Sigmoid colon (tissue), 7 donors: ENCODE measurements at places on chromosomes 6 and 20. TPM values are rescaled to one million over a fixed set of nuclear protein-coding genes. Genes with fewer than 3 reads are reported as not detected.

- no peak for DNase-seq
- no peaks in the 10 kb centered on the region for H3K4me1 ChIP-seq
- no peaks in the 10 kb centered on the region for H3K27me3 ChIP-seq
- no peaks in the 10 kb centered on the region for H3K36me3 ChIP-seq
- no peak overlapping the region for H3K27ac ChIP-seq
- H3K4me3 ChIP-seq: no peak overlapping the region
Measured at GRCh38 chr6:41269716-41270115, 16.8 kb downstream of the TREM1 start.

GRCh38 chr20:23407781-23408464, 13.4 kb downstream of the NAPB start:
- no peak overlapping the region for H3K27ac ChIP-seq
- no peaks in the 10 kb centered on the region for H3K4me1 ChIP-seq
- DNase-seq: no peak

DNA sequence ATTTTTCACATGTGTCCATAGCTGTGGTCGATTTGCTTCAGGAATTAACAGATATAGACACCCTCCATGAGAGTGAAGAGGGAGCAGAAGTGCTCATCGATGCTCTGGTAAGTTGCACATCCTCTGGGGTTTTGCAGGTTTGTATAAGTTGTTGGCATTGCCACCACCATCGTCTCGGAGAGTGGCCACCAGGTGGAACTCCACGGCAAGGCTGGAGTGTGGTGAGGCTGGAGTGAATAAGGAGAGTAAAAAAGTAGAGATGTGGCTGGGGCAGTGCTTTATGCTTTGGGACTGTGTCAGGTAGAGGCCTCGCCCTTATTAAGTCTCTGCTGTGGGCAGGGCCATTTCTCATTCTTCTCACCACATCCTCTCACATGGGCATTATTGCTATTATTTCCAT, 63.7 kb downstream of the CTNNBL1 start:
- H3K4me3 ChIP-seq: no peak overlapping the region
- H3K4me1 ChIP-seq: no peaks in the 10 kb centered on the region
- no peak overlapping the region for H3K27ac ChIP-seq
- H3K36me3 ChIP-seq: peaks cover 4% of the 10 kb centered on the region
- H3K27me3 ChIP-seq: no peaks in the 10 kb centered on the region

BMP5 gene
- not detected for total RNA-seq

SMLR1 gene
- not detected for total RNA-seq

- H3K4me3 ChIP-seq: no peak overlapping the region
- H3K27ac ChIP-seq: no peak overlapping the region
- H3K36me3 ChIP-seq: no peaks in the 10 kb centered on the region
- no peaks in the 10 kb centered on the region for H3K27me3 ChIP-seq
- DNase-seq: peak; percentile 44
Measured at GRCh38 chr6:157645201-157645795, 177.7 kb upstream of the SNX9 start.

DNA sequence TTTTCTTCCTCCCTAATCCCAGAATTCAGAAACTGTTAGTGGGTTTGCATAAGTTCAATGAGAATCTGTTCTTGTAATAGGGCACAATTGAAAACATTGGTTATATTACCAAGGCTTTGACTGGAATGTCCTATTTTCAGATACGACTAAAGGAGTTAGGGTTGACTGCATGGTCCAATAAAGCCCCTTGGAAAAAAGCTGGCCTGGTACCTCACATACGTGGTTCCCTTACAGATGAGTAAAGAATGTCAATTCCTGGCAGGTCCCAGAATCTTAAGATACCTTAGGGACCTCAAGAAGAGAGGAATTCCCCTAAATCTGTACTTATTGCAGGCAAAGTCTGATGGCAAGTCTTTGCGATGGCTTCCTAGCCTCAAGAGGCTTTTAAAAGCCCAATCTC, 4.6 kb downstream of the PPDPF start:
- H3K27me3 ChIP-seq: no peaks in the 10 kb centered on the region
- peaks cover 20% of the 10 kb centered on the region for H3K4me1 ChIP-seq
- H3K27ac ChIP-seq: no peak overlapping the region
- no peak for DNase-seq
- H3K36me3 ChIP-seq: no peaks in the 10 kb centered on the region

DNA sequence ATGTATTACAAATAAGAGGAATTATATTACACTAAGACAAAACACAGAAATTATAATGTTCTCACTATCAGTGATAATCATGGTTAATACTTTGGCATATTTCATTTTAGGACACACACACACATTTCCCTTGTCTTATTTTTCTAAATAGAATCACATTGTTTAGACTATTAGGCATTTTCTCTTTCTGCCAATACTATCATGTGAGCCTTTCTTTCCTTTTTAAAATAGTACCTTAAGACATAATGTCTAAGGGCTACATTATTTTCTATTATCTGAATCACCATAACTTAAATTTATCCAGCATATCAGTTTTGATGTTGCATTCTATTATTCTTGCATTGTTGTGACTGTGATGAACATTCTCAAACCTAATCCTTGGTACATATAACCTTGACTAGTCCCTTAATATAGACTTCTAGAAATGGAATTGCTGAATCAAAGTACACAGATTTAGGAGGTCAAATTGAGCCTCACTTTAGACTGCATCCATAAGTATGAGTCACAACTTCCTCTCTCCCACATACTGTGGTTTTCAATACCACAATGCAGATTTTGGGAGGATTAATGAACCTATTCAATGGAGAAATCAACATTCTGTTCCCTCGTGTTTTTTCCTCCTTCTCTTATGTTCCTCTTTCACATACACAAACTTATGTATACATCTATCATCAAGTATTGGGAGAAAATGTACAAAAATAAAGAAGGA, 212.6 kb downstream of the MOXD1 start:
- no peaks in the 10 kb centered on the region for H3K27me3 ChIP-seq
- peak overlapping the region; percentile 51 for H3K27ac ChIP-seq
- no peaks in the 10 kb centered on the region for H3K4me1 ChIP-seq
- no peak overlapping the region for H3K4me3 ChIP-seq

DNA sequence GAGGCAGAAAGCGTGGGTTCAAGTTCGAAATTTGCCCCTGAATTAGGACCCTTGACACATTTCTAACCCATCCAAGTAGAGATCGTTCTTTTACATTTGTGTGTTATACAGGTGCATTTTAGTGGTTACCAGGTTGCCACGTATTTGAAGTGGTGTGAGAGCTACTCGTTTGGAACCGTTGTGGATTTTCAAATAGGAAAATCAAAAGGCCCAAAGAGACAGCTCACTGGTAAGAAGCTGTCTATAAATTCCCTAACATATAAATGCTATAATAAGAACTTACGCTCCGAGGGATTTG, 1.6 kb upstream of the REV3L start:
- no peaks in the 10 kb centered on the region for H3K36me3 ChIP-seq
- DNase-seq: no peak
- peak overlapping the region; percentile 100 for H3K27ac ChIP-seq
- no peaks in the 10 kb centered on the region for H3K27me3 ChIP-seq
- H3K4me3 ChIP-seq: peak overlapping the region; percentile 99

GRCh38 chr6:111478064-111478476, 4.9 kb downstream of the REV3L start:
- H3K4me3 ChIP-seq: no peak overlapping the region
- peaks cover 55% of the 10 kb centered on the region for H3K4me1 ChIP-seq
- no peaks in the 10 kb centered on the region for H3K36me3 ChIP-seq
- H3K27ac ChIP-seq: no peak overlapping the region
- DNase-seq: no peak
- no peaks in the 10 kb centered on the region for H3K27me3 ChIP-seq

PCK1 gene
- 0.41 TPM for total RNA-seq

DNA sequence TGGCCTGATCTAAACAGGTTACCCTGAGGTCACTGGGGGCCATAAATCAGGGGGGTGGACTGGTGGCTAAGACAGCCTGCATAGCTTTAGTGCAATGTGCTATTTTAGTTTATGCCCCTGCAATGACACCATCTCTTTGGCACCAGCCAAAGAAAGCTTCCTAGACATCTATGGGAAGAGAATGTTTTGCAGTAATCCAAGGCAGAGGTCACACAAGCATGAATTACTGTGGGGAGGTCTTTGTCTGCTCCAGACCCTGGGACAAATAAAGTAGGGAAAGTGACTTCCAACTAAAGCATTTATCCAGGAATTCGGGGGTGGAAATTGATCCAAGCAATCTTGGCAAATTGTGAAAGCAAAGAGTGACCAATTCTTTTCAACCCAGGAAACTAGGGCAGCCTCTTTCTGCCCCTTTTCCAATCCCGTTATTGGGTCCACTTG, 5.3 kb downstream of the RIPOR2 start:
- DNase-seq: no peak
- H3K27ac ChIP-seq: no peak overlapping the region
- peaks cover 38% of the 10 kb centered on the region for H3K4me1 ChIP-seq
- no peaks in the 10 kb centered on the region for H3K27me3 ChIP-seq

GRCh38 chr6:126662966-126663365, 323.1 kb downstream of the CENPW start:
- no peaks in the 10 kb centered on the region for H3K36me3 ChIP-seq
- no peaks in the 10 kb centered on the region for H3K27me3 ChIP-seq
- no peak overlapping the region for H3K4me3 ChIP-seq
- H3K27ac ChIP-seq: peak overlapping the region; percentile 54
- DNase-seq: no peak

SGK2 gene
- 0.66 TPM for total RNA-seq

GRCh38 chr6:28235912-28236452, 10.9 kb downstream of the ZSCAN9 start:
- no peak for DNase-seq
- no peak overlapping the region for H3K4me3 ChIP-seq
- no peak overlapping the region for H3K27ac ChIP-seq
- H3K36me3 ChIP-seq: no peaks in the 10 kb centered on the region
- H3K4me1 ChIP-seq: no peaks in the 10 kb centered on the region

GRCh38 chr6:84528201-84528600, 236.2 kb downstream of the TBX18 start:
- no peak for DNase-seq
- no peak overlapping the region for H3K4me3 ChIP-seq
- H3K27ac ChIP-seq: no peak overlapping the region

IL20RA gene
- 1.5 TPM for total RNA-seq

DNA sequence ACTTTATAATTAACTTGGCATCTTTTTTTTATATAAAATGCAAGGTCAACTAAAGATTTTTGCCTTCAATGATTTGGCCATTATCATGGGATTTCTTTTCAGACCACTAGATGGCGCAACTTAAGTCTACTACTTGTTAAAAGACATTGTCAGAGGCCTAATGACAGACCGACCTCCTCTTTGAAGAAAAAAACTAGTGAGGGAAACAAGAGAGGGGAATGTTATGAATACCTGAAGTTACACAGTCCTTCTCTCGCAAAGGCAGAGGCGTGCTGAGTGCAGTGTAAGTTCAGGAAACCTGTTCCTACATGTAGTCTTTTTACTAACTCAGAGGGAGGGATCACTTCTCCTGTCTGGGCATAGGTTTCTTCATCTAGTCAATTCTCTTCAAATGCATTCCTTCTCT, 9.3 kb downstream of the TRAPPC3L start:
- H3K36me3 ChIP-seq: no peaks in the 10 kb centered on the region
- no peaks in the 10 kb centered on the region for H3K27me3 ChIP-seq
- no peak overlapping the region for H3K27ac ChIP-seq

HLA-DPB1 gene
- 44.0 TPM for total RNA-seq

EPHA7 gene
- 94.1 TPM for total RNA-seq

DNA sequence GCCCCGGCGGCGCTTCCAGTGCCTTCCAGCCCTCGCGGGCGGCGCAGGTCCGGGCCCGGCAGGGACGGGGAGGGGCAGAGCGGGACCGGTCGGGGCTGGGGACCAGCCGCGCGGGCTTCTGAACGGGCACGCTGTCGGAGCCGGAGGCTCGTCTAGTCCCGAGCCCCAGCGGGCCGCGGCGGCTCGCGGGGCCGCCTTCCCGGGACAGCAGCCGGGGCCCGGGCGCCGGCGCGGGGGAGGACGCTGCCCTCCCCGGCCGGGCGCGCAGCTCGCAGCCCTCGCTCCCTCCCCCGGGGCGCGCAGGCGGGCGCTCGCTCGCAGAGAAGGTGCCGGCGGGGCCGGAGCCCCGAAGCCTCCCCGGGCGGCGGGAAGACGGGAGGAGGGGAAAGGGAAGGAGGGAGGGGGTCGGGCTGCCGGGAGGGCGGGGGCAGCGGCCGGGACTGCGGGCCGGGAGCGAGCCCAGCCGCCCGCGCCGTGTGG, 696 bp upstream of the SIRPA start:
- no peaks in the 10 kb centered on the region for H3K27me3 ChIP-seq
- H3K27ac ChIP-seq: peak overlapping the region; percentile 93
- peaks cover 7% of the 10 kb centered on the region for H3K36me3 ChIP-seq
- no peaks in the 10 kb centered on the region for H3K4me1 ChIP-seq
- DNase-seq: peak; percentile 87
- H3K4me3 ChIP-seq: peak overlapping the region; percentile 74

DNA sequence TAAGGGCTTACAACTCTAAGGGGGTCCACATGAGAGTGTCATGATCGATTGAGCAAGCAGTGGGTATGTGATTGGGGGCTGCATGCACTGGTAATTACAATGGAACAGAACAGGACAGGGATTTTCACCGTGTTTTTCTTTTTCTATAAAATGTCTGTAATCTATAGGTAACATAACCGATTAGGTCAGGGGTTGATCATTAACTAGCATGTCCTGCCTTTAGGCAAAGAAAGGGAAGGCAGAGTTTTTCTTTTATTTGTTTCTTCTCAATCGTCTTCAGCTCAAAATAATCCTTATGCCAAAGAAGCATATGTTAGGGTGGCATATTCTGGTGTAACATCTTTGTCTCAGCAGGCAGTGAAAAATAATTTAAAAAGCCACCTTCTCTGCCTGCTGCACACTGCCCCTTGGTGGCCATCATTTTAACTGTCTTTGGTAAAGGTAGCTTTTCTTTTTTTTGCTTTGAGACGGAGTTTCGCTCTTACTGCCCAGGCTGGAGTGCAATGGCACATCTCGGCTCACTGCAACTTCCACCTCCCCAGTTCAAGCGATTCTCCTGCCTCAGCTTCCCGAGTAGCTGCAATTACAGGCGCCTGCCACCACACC, 9.7 kb upstream of the CEP43 start:
- peaks cover 17% of the 10 kb centered on the region for H3K4me1 ChIP-seq
- H3K4me3 ChIP-seq: no peak overlapping the region
- H3K27ac ChIP-seq: peak overlapping the region; percentile 35
- H3K36me3 ChIP-seq: no peaks in the 10 kb centered on the region

- no peak overlapping the region for H3K27ac ChIP-seq
- H3K27me3 ChIP-seq: no peaks in the 10 kb centered on the region
- no peaks in the 10 kb centered on the region for H3K36me3 ChIP-seq
- no peak for DNase-seq
- peaks cover 6% of the 10 kb centered on the region for H3K4me1 ChIP-seq
Measured at GRCh38 chr6:156280065-156280464, 497.1 kb upstream of the ARID1B start.

DNA sequence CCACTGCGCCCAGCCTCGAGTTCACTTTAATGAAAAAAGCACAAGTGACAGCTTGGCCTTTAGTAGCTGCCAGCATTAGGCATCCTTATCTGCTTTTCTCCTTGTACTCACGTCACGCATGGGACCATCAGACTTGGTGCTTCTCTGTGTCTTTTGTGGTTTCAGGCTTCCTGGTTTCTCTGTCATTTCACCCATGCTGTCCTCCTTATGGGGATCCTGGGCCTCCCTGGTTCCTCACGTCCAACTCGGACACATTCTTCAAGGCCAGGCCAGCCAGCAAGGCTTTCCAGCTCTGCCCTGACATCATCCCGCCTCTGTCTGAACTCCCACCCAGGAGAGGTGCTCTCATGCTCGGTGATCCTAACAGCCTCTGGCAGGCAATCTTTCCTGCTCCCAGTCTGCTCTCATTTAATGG, 83.2 kb downstream of the TIAM2 start:
- H3K4me3 ChIP-seq: no peak overlapping the region
- no peaks in the 10 kb centered on the region for H3K36me3 ChIP-seq
- no peaks in the 10 kb centered on the region for H3K27me3 ChIP-seq
- H3K27ac ChIP-seq: peak overlapping the region; percentile 65
- H3K4me1 ChIP-seq: peaks cover 27% of the 10 kb centered on the region
- no peak for DNase-seq
